ENCODE measurements at places on chromosomes 5 and 9.

GRCh38 chr9:27162045-27162444 lies 53.0 kb downstream of the TEK start:
- DNase-seq: no peak

GRCh38 chr9:128358861-128359260 lies 12.3 kb upstream of the URM1 start:
- DNase-seq: no peak

DNA sequence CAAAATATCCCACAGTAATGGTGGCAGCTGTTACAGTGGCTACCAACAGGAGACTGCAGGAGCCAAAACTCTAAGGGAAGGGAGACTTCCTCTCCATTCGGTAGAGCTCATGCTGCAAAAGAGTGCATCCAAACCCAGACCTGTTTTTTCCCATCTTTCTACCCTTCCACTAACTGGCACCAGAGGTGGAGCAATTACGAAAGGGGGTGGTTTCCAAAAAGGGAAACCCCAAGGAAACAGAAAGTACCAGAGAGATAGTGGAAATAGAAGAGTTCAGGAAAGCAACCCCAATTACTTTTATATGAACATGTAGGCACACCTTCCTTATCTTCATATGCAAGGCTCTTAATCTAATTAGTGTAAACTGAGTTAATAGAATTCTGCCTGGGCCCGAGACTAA lies 7.3 kb upstream of the WDR41 start:
- no peak for DNase-seq

GRCh38 chr5:22643356-22643755 lies 209.8 kb downstream of the CDH12 start:
- DNase-seq: no peak

DNA sequence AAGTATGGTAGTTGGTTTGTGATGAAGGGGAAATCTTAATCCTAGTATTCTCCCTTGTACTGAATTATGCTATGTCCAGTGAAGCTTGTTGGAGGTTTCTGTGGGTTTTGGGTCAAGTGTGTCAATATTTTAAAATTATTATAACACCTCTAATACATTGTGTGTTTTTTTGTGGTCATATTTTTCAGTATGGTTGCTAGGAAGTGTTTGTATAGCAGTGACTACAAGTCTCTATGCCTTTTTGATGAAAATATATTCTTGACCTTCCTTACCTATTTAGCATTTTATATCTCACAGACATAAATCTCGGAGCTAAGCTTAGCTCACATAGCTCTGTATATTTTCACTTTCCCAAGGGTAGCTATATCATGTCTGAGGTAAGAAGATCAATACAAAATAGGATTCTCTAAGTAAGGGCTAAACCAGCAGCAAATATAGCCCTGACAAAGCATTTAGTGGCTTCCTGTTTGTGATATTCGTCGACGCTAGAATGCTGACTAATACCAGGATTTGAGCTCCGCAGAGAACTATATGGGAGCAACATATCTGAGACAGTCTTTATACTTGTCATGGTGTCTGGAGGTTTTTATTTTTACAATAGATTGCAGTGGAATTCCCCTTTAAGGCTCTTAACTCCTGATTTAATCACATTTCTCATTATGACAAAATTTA lies 82.3 kb downstream of the MACIR start:
- no peak for DNase-seq

DNA sequence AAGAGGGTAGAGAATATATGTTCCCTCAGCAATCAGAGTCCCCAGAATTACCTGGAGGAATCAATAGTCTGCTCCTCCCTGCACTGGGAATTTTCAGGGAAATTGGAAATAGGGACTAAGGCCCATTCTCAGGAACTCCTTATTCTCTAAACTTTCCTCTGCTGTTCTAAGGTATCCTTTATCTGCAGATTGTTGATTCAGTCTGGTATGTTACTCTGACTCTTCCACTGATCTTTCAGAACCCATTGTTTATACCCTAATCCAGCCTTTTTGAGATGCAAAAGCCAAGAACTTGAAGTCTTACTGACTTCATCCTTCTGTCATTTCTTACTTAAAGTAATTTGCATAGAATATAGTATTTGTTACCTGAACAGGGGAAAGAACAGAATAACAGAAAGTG lies 143.5 kb upstream of the PPP1R2B start:
- DNase-seq: no peak

DNA sequence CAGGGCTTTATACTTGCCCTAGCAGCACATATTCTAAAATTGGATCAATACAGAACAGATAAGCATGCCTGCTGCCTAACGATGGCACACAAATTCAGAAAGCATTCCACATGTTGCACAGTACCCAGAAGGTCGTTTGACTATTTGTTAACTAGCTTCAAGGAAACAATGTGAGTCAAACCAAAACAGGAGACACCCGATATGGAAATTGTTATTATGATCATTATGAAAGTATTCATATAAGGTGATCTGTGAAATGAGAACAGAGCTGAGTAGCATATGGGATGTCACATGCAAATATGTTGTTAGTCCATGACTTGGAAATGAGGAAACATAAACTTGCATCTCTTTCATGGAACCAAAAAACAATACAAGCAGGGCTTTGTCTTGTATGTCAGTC lies 56.3 kb upstream of the BICD2 start:
- no peak for DNase-seq

DNA sequence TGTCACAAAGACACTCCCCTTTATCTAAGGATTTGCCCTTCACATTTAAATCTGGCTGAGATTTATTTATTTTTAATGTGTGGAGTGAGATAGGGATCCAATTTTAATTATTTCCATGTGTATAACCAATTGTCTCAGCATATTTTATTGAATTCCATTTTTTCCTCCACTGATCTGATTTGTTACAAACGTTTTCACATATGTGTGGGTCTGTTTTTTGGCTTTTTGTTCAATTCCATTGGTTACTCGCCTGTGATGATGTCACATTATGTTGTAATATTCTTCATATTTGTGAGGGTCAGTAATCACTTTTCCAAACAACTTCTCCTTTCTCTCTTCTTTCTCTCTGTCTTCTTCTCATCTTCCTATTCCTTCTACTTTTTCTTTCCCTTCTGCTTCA lies 278.3 kb upstream of the RFX3 start:
- DNase-seq: no peak

- no peak for DNase-seq
These were observed 32.1 kb downstream of the RAPGEF1 start for GRCh38 chr9:131707733-131708157.

DNA sequence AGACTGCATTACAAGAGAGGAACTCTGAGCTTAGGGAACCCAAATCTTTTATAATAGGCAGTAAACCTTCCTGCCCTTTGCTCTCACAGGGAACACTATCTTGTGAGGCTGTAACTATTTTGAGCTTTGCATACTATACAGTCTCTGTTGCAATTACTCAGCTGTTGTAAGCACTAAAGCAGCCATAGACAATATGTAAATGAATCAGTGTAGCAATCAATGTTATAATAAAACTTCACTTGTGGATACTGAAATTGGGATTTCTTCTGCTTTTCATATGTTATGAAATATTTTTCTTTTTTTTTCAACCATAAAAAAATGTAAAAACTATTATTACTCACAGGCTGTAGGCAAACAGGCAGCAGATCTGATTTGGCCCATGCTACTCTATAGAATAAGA lies 16.7 kb upstream of the UBQLN1 start:
- no peak for DNase-seq

DNA sequence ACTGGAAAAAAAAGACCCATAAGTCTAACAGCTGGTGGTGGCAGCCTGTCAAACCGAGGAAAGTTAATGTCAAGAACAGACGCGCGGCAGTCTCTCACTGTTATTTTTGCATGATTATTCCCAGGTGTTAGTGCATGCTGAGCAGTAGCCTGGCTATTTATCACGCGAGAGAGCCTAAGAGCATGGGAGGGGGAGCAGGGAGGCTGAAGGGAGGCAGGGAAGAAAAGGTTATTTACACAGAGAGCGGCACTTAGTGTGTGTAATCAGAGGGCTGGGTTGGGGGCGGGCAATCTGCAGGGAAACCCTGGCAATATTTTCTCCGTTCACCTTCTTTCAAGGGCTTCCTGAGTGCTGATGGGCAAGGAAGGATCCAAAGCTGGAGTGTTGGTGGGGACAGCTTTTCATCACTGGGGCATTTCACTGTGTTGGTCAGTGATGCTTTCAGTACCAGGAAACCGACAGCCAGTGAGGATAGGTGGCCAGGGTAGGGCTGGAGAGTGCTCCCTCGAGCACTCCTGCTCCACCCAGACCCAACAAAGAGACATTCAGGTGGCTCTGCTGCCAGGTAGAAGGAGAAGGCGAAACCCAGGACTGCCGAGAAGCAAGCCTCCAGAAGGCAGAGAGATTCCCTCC lies 39.6 kb downstream of the ZNF608 start:
- DNase-seq: no peak

- no peak for DNase-seq
These were observed 71.8 kb upstream of the CLINT1 start for GRCh38 chr5:157930710-157931109.

- DNase-seq: no peak
These were observed 106.7 kb upstream of the PHYKPL start for GRCh38 chr5:178339272-178339671.

- no peak for DNase-seq
These were observed 28.2 kb downstream of the RNF145 start for GRCh38 chr5:159181152-159181551.

GRCh38 chr5:132466433-132467286 lies 23.9 kb downstream of the IRF1 start:
- DNase-seq: no peak

DNA sequence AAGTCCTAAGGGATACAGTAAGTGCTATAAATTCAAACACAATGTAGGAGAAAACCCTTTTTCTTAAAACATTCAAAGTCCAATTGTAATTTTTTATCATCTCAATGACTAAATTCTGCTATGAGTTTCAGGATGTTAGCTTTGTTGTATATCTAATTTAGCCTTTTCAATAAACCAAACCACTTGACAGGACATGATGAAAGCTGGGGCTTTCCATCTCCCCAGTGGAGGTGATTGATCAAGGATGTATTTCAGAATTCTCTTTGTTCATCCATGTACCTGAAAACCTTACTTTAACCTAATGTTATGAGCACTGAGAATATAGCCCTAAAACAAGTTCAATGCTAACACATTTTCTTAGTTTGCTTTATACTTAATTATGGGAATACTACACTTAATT lies 639.0 kb upstream of the ITGA1 start:
- DNase-seq: no peak

DNA sequence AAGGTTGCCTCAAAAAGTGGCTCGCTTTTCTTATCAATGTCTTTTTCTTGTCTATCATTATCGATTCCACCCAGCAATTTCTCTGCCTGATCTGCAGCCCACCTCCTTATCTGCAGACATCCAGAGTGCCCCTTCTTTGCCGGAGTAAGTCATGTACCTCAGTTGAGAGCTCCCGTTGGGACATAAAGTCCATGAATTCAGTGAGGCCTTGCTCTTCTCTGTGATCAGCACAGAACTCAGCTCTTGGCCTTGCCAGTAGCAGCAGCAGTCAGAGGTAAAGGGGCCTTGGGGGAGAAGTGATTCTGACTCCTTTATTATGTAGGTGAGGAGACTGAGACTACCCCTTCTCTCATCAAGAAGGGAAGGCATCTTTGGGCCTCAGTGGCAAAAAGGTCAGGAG lies 24.9 kb upstream of the DCAF12 start:
- DNase-seq: no peak

DNA sequence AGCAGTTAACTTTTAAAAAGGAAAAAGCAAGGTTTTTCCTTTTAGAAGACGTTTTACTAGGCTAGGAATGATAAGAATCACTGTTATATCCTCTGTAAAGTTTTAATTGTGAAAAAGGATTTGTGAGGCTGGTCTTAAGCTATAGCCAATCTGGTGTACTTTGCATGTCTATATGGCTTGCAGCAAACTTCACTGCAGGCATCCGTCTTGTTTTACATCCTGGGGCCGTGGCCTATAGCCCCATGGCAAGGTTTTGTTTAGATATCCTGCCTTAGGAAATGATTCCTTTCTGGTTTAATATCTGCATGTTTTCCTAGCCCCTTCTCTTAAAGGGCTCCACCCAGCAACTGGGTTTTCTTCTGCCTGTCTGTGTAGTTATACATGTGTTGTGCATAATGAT lies 272.8 kb downstream of the ICE1 start:
- DNase-seq: no peak

- DNase-seq: no peak
These were observed 369.3 kb downstream of the BNC2 start for GRCh38 chr9:16501141-16501540.

GRCh38 chr9:99752417-99753109 lies 69.1 kb upstream of the NR4A3 start:
- no peak for DNase-seq

DNA sequence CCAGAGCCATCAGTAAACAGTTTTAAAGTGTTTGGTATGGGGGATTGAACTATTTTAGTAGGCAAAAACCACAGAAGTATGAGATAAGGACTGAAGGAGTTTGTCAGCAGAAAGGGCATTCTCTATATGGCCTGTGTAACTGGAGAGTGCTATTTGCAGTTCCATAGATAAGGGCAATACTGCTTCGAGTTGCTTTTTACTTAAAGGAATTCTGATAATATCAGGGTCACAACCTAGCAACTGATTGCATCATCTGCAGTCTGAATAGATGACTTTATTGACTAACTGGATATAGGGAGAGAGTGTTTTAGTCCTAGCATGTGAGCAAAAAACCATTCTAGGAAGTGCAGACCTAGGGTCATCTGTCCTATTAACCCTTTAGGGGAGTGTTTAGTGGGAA lies 645.2 kb upstream of the PTPRD start:
- DNase-seq: no peak

GRCh38 chr9:127707766-127708165 lies 978 bp downstream of the CFAP157 start:
- DNase-seq: peak; percentile 27

GRCh38 chr9:20212806-20213205 lies 409.5 kb downstream of the MLLT3 start:
- no peak for DNase-seq

DNA sequence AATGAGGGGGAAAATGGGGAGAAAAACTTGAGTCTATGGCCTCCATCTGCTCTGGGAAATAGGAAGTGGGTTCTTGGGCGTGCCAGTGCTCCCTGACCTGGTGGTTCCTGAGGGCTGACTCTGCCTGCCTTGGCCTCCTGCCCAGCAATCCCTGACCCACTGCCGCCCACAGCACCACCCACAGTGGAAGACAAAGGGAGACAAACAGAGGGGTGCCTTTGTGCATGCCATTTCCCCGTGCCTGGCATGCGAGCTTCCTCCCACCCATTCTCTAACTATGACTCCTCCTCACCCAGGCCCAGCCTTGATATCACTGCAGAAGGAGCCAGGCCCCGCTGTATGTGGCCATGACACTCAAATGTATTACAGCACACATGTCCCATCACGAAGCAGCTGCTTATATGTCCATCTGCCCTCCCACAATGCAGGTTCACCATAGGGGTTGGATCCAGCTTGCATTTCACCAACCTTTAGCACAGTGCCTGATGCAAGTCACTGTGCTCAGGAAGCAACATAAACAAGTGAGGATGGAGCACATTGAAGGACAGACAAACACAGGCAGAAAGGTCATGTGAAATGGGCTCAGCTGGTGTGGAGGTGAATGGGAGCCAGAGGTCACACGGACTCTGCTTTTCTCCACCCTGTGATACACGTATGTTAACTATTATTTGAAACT lies 84.4 kb downstream of the ADRB2 start:
- no peak for DNase-seq

- DNase-seq: no peak
These were observed 527.7 kb upstream of the WWC1 start for GRCh38 chr5:167763772-167764171.

- DNase-seq: no peak
These were observed 699 bp downstream of the AKNA start for GRCh38 chr9:114386886-114387679.

GRCh38 chr9:88747768-88748167 lies 212.8 kb downstream of the NXNL2 start:
- no peak for DNase-seq

GRCh38 chr5:146699138-146699537 lies 179.4 kb downstream of the PPP2R2B start:
- no peak for DNase-seq
